ENCODE measurements at places on chromosomes 1 and 21. TPM values are rescaled to one million over a fixed set of nuclear protein-coding genes. Genes with fewer than 3 reads are reported as not detected.

Gene NPHS2
- not detected for total RNA-seq

Gene PCBP3
- 3.8 TPM for total RNA-seq

Gene PARK7
- total RNA-seq: 184 TPM

Gene PCAT6
- total RNA-seq: 0.81 TPM

Gene KMO
- total RNA-seq: 19.0 TPM
